ENCODE measurements at places on chromosomes 3 and 15.
A peak's percentile ranks its signal among the peaks of the same experiment; 100 is the strongest.

GRCh38 chr15:83287541-83288027 lies 3.1 kb upstream of the BNC1 start:
- DNase-seq, result peak; percentile 61

GRCh38 chr3:164673738-164674137 lies 404.6 kb downstream of the SI start:
- no peak for DNase-seq

DNA sequence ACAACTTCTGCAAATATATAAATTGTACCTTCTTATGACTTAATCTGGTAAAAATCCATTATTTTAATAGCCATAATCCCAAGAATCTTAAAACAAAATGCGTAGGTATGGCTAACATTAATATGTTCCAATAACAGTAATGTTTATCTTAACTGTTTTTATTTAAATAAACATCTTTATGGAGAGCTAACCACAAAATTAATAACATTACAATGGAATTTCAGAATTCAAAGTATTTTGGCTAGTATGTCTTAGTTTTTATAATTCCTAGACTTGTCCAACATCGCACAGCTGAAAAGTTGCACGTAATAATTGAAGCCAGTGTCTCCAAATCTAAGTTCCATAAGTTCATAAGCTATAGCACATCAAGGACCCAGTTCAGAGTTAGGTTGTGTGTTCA lies 47.6 kb downstream of the ANKRD28 start:
- no peak for DNase-seq

- DNase-seq, result no peak
These were observed 377.1 kb upstream of the TBL1XR1 start for GRCh38 chr3:177574222-177574856.

DNA sequence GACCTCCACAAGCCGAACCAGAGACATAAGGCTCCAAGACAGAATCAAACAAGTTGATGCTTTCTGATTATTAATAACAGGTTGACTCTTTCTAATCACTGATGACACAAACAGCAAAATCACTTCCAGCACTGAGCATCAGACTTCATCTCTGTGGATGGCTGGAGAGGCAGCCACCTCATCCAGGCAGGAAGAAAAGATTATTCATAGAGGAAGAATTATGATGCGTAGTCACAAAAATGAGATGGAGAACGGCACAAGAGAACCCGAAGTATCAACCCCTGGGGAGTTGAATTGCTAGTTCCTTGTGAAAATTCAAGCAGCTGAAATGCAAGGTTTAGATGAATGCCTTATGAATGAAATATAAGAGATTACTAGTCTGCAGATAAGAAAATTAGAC lies 49.9 kb upstream of the LMCD1 start:
- no peak for DNase-seq

GRCh38 chr3:132445817-132446216 lies 28.5 kb downstream of the DNAJC13 start:
- peak; percentile 56 for DNase-seq

GRCh38 chr15:67050522-67051087 lies 14.8 kb upstream of the SMAD3 start:
- no peak for DNase-seq

- DNase-seq, result no peak
These were observed 520.0 kb downstream of the MECOM start for GRCh38 chr3:169143506-169143905.

GRCh38 chr15:64991536-64992135 lies 1.9 kb upstream of the SPG21 start:
- DNase-seq, result no peak

- no peak for DNase-seq
These were observed 104.3 kb downstream of the OXNAD1 start for GRCh38 chr3:16369276-16369675.

GRCh38 chr3:122668930-122669730 lies 11.5 kb upstream of the PARP14 start:
- peak; percentile 43 for DNase-seq

DNA sequence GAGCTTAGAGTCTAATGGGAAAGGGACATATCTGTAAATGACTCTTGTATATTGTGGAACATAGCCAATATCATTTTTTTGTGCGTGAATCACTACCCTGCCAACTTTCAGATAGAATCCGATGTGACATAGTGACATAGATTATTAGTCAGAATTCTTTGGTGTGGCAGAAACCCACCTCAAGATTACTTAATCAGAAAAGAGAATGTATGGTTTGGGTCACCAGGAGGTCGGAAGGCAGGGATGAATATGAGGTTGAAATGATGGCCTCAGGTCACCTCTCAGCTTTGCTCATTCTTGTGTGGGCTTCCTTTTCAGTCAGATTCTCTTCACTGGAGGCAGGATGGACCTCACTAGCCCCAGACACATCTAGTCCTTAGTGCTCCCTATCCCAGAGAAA lies 41.4 kb downstream of the SNAPC5 start:
- DNase-seq, result no peak

DNA sequence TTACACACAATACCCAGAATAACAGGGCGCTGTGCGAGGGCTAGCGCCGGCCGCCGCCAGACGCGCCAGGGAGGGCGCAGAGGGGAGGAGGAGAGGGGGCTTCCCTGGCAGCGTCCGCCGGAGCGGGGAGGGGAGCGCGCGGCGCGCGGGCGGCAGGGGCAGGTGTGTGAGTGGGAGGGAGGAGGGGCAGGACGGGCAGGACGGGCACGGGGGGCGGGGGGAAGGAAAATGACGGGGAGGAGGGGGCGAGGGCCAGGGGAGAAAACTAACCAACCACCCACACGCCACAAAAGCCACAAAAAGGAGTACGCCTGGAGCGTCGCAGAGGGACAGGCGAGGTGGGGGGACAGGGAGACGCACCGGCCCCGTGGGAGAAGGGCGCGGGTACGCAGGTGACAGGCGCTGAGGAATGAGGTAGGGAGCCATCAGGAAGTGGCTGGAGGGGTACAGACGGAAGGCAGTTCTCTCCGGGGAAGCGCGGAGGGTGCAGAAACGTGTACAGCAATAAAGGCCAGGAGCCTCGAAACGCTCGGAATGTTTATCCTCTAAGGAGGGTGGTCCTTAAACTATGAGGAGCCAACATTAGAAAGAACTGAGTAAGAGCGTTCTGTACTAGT lies 610 bp upstream of the SATB1 start:
- DNase-seq, result no peak

DNA sequence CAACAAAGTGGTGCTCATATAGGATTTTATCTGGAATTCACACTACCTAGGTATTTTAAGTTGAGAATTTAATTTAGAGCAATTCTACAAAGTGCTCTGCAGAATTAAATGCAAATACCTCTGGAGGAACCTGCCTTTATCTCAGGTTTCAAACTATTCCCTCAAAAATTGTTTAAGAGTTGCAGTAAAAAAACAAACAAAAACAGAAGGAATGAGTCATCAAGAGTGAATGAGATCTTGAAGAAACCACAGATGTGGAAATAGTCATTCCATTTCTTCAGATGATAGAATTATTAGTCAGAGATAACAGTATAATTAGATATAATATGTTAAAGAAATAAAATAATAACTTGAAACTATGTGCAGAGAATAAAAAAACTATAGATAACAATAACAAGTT lies 80.8 kb upstream of the SCN5A start:
- peak; percentile 15 for DNase-seq

DNA sequence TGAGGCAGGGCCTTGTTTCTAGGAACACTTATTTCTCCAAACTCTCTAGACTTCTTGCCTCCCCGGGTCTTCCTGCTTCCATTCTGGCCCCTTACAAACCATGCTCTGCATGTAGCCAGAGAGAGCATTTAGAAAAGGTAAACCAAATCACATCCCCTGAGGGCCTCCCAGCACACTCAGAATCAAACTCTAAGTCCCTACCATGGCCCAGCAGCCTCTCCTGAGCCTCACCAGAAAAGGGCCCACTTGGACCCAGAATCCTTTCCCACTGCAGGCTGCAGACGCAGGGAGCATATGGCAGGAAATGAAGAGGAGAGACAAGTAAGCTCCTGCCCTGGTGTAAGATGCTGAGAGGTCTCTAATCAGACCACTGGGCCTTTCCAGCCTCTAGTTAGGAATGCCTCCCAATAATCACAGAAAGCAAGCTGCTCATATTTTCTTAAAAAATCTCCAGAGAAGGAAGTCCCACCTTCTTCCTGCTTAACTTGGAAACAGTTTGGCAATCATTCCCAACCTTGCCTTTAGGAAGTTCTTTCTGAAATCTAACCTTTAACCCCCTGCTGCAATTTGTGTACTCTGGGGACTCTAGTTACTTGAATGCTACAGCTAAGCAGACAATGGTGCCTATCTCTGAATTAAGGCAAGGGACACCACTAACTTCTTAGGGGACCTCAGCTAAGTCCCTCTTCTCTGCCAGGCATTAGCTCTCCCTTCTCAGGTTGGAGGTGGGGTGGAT lies 4.2 kb downstream of the AMOTL2 start:
- DNase-seq, result no peak

DNA sequence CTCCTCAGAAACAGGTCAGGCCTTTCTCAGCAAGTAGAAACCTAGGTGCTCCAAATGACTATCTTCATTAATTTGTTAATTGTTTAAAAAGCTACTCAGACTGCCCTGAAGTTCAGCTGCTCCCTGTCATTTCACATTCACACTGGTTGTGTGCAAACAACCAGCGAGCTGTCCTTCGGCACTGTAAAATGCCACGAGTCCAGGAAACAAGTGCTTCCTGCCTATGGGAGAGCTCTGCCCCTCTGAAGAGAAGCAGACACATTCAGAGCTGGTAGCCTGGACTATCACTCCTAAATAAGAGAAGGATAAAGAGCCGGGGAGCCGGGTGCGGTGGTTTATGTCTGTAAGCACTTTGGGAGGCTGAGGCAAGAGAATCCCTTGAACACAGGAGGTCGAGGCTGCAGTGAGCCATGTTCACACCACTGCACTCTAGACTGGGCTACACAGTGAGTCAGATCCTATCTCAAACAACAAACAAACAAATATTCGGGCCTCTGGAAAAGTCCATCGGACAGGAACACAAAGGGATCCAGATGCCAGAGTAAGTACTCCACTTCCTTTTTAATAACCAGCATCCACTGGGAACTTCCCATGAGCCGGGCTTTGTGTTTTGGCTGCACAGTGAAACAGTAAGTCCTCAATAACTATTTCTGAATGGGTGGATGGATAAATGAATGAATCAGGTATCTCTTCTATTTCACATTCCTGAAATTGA lies 114.4 kb upstream of the WNT5A start:
- no peak for DNase-seq

DNA sequence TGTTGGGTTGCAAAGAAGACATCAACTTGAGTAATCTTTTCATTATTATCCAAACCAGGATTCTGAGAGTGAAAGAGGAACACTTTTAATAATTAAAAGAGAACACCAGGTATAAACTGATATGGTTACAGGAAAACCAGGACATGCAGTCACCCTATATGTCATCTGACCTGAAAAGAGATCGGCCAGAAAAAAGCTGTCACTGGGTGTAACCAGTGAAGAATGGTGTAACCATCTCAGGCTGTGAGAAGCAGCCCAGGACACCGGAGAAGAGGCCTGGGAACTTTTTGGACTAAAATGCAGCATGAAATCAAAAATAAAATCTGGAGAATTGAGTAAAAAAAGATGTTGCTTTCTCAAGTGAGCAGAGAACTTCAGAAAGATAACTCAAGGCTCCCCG lies 10.1 kb upstream of the CCDC80 start:
- DNase-seq, result no peak

GRCh38 chr15:78878356-78878755 lies 5.7 kb downstream of the MORF4L1 start:
- DNase-seq, result no peak
